ENCODE measurements at places on chromosomes 11 and 22. TPM values are rescaled to one million over a fixed set of nuclear protein-coding genes. Genes with fewer than 3 reads are reported as not detected.

The CASP1 gene
- total RNA-seq, result 1.8 TPM

The RBMXL2 gene
- 58.2 TPM for total RNA-seq

The SCGB1C1 gene
- not detected for total RNA-seq

DNA sequence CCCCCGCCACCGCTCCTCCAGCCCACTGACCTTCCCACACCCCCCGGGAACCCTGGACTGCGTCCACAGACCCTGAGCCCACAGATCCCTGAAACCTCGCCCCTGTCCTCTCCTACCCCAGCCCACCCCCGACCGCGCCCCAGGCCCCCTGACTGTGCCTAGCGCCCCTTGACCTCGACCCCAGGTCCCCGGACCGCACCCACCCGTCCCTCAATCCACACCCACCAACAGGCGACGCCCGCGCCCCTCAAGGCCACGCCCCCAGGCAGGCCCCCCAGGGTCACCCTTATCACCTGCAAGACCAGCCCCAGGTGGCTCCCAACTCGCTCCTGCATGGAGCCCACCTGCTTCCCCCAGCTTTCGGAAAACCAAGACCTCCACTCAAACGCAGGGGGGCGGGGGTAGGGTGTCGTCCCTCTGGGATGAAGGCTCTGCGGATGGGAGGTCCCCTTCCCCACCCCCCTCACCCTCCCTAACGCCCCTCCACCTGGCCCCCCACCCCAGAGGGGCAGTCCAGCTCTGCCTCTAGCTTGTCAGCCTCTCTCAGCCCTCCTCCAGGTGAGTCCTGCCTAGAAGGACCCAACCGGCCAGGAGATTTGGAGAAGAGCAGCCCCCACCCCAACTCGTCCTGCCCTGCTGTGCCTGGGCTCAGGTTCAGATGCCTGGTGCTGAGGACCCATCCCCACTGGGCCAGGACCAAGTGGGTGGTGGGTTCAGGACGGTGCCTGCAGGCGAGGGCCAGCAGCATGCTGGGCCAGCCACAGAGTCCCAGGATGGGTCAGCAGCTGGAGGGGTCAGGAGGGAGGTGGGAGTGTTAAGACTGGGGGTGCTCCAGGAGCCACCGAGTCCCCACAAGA lies 3.1 kb upstream of the IL17REL start:
- no peak for DNase-seq

DNA sequence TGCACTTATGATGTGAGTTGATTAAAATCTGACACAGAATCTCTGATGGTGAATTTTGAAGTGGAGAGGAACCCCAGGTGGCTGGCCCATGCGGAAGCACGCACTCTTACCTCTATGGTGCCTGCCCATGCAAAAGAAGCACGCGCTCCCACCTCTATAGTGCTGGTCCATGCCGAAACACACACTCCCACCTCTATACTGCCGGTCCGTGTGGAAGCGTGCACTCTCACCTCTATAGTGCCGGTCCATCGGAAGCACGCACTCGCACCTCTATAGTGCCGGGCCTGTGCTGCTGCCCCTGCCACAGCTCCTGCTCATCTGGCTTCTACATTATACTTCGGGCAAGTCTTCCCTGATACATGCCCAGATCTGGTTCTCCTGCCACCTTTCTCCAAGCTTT lies 36.8 kb upstream of the SLC25A1 start:
- no peak for DNase-seq

GRCh38 chr11:70490208-70490607 lies 91.9 kb downstream of the CTTN start:
- DNase-seq, result no peak

The KRTAP5-1 gene
- total RNA-seq, result not detected
